NCI-H345 (cell line): ENCODE measurements at places on chromosomes 5 and 9.

DNA sequence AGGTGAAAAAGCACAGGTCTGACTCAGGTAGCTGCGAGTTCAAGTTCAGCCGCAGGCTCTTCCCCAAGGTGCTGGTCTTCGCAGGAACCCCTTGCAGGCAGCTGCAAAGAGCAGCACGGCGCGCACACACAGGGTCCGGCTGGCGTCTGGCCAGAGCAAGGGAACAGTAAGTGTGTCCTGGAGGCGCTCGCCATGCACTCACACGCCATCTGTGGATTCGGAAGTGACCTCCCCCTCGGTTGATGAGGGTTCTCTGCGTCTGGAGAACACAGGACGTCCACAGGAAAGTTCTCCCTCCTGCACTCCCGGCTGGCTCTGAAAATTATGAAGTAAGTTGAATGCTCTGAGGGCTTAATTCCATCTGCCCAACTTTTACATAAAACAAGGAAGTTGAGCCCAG lies 14.0 kb upstream of the EGFL7 start:
- DNase-seq, result no peak

GRCh38 chr9:122370303-122370702 lies 521 bp upstream of the PTGS1 start:
- DNase-seq, result no peak

- no peak for DNase-seq
These were observed 135.8 kb downstream of the RPS23 start for GRCh38 chr5:82142217-82142841.

DNA sequence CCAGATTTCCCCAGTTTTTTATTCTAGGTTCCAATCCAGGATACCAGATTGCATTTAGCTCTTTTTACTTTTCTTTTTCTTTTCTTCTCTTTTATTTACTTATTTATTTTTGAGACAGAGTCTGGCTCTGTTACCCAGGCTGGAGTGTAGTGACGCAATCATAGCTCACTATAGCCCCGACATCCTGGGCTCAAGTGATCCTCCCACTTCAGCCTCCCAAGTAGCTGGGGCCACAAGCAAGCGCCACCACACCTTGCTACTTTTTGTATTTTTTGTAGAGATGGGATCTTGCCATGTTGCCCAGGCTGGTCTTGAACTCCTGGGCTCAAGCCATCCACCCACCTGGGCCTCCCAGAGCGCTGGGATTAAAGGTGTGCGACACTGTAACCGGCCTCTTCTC lies 48.4 kb downstream of the GSN start:
- DNase-seq, result no peak

DNA sequence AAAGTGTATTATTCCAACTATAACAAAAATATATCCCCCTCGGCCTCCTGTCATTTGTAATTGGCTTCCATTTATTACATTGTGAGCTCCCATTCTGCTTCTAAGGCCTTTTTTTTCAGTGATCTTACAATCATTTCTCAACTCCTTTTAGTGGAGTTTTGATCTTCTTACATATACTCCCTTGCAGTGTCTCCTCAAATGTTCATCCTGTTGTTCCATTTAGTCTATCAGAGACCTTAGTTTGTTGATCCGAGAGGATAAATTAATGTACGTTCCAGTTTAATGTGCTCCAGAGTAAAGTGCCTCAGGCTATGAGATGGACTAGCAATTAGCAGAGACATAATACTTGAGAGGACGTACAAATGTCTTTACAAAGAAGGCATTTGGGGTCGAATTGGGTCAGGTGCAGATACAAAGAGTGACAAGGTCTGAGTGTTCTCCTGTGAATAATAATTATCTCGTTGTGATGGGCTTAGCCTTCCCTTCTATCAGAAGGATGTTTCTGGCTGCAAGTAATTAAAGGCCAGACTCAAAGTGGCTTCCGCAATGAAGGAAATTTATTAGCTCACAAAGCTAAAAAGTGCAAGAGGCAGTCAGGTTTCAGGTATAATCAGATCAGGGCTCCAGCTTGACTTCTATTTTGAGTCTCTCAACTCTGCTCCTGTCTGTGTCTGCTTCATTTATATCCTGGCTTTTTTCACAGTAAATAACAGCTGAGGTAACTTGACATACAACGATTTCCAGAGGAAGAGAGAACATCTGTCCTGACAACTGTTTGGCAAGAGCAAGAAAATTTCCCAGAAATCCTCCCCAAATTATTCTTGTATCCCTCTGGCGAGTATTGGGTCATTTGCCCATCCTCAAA lies 30.1 kb downstream of the ARRDC3 start:
- DNase-seq, result no peak

- DNase-seq, result no peak
These were observed 44.1 kb downstream of the DPYSL3 start for GRCh38 chr5:147465747-147466146.

DNA sequence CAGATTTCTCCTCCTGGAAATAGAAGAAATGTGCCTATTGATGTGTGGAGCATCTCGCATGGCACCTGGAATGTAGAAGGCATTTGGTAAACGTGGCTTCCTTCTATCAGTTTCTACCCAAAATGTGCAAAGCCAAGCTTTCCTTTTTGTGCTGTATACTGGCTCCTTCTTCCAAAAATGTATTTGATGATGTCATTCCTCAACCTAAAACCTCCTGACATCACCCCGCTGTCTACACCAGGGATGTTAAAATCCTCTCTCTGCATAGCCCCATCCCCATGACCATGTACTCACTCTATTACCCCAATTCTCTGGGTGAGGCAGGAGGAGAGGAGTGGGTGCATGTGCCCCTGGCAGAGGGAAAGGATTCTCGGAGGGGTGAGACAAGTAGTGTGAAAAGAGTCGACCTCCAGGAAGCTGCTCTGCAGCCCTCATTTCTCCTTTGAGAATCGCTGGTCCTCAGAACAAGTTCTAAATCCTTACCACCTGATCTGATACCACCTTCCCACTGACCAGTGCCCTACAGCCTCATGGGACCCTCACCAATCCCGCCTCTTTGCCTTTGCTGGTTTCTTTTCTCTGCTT lies 11.7 kb upstream of the MED10 start:
- no peak for DNase-seq

DNA sequence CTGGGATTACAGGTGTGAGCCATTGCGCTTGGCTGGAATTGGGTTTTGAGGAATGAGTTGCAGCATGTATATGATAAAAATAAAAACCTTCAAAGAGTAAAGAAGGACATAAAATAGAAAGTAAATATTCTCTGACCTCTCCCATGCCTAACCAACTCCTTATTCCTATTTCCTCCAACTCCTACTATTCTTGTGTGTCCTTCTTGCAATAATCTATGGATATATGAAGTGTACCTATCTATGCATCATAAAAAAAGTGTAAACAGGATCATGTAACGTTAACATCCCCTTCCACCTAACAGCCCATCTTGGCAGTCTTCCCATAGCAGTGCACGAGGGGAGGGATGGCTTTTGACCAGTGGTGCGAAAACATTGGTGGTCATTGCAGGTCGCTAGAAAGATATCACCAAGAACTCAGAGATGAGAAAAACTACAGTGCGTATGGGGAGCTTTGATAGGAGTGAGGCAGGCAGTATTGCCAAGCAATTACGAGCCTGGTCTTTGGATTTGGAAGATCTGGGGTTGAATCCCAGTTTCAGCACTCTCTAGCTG lies 69.9 kb downstream of the PPARGC1B start:
- no peak for DNase-seq

- DNase-seq, result no peak
These were observed 29.9 kb upstream of the PDE4D start for GRCh38 chr5:59923465-59923864.

DNA sequence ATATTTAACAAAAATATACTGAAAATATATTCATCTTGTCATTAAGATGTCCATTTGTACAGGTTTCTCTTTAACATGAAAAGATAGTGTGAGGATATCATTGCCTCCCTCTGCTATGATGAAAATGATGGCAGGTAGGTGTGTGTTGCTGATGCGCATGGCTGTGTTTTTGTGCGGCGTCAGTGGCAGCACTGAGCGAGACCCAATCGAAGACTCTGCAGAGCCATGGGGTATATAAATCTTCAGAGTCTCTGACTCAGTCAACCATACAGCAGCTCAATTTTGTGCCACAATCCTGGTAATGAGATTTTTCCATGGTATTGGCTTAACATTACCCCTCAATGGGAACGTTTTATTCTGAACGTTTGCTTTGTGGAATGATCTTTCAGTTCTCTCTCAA lies 153.5 kb upstream of the IQGAP2 start:
- DNase-seq, result no peak
